ENCODE measurements at places on chromosomes 11 and 22. TPM values are rescaled to one million over a fixed set of nuclear protein-coding genes. Genes with fewer than 3 reads are reported as not detected.

- ATAC-seq = peak; percentile 28
These were observed 337.8 kb downstream of the MIAT start for GRCh38 chr22:26995235-26995634.

DNA sequence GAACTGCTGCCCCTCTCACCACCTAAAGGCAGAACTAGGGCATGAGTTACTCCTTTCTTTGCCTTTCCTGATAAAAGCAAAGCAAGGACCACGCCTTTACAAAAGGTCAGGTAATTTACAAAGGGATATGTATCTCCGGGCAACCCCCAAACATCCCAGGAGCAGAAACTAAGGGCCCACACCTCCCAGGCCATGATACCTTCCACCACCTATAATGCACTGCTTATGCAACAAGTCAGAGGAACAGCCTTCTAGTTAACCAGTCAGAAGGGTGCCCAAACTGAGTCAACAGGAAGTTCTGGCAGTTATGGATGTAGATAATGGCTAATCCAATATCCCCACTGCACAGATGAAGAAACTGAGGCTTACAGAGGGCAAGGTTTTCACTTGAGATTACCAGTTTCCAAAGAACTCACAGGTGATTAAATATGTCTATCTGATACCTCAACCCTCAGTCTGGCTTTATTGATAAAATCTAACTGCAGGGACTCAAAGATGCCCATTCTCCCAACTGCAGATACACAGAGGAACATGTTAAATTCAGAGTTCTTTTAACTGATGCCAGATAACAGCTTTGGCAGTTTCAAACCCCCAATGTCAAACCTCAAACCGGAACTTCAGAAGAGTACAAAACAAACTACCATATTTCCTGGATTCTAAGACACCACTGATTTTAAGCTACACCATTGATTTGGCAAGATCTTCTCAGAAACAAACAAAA is 16.8 kb upstream of the CASTOR1 start:
- ATAC-seq = no peak

GRCh38 chr22:33597274-33597985 is 322.8 kb downstream of the LARGE1 start:
- ATAC-seq = no peak

DNA sequence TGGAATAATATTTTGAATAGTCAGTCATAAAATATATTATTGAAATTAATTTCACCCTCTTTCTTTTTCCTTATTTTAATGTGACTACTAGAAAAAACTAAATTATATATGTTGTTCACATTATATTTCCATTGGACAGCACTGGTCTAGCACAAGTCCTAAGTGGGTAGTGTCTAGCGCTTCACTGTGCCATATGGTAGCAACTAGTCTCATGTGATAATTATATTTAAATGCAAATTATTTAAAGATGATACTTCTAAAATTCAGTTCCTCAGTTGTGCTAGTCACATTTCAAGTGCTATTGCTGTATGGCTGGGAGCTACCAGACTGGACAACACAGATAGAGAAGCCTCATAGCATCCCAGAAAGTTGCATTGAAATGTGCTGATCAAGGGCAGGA is 19.1 kb upstream of the LDLRAD3 start:
- ATAC-seq = no peak

GRCh38 chr22:45552580-45553350 is 50.1 kb downstream of the FBLN1 start:
- no peak for ATAC-seq

GRCh38 chr22:23071230-23072076 is 1.1 kb downstream of the GNAZ start:
- ATAC-seq = no peak

GRCh38 chr22:27105142-27106025 is 448.0 kb downstream of the MIAT start:
- ATAC-seq = peak; percentile 93

DNA sequence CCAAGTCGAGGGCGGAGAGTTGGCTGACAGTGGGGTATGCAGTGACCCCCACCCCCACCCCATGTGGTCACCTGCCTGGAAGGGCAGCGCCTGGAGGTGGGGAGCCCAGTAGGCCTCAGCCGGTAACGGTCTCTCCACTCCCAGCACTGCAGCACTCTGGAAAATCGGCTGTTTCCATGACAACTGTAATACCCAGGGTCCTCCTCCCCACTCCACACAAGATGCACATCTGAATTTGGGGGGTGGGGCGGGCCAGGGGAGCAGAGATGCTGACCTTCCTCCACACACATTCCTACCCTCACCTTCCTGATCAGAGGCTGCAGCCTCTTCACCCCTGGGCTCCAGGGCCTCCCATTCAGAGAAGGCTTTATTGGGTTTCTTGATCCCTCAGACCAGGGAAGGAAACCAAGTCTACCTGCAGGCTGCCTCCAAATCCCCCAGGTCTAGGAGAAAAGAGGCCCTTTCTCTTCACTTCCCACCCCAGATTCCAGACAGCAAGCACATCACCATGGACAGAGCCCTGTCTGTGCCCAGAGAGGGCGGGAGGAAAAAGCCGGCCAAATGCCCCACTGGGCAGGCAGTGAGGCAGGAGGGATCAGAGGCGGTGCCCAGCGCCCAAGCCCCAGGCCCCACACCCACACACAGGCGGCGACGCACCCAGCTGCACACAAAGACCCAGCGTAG is 46.5 kb downstream of the SLC22A12 start:
- ATAC-seq = no peak

GRCh38 chr11:70226183-70226582 is 23.1 kb downstream of the FADD start:
- no peak for ATAC-seq

GRCh38 chr22:49349181-49349835 is 478.4 kb downstream of the BRD1 start:
- no peak for ATAC-seq

DNA sequence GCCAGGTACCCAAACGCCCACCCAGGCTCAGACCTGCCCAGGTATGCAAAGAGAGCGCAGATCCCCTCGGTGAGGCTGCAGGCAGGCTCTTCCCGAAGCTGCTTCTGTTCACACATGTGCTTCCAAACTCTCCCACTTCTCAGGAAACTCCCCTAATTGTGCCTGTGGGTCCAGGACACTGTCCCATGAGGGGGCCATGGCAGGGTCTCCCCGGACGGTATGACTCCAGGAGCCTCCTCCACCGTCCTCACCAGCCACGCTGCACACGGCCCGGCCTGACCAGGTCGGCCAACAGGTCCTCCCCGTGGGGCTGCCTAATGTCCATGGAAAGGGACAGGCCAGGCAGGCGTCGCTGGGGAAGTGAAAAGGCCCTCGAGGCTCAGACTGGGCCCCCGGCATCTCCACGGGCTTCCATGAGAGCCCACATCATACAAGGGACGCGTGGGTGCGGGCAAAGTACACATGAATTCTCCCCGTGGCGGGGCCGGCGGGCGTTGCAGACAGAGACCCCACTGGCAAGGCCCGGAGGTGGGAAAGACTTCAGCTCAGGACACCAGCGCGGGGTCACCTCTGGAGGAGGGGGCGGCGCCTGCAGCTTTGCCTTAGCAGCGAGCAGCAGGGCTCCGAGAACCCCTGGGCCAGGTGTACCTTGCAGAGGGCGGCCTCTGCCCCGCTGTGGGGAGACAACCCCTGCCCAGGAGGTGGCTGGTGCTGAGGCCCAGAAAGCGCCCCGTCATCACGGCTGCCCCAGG is 526.1 kb downstream of the BRD1 start:
- ATAC-seq = no peak

Gene PTPN5
- total RNA-seq = 4.4 TPM

Gene FBLN1
- 389 TPM for total RNA-seq

Gene KDM4E
- total RNA-seq = not detected

Gene SMC1B
- total RNA-seq = not detected

Gene PKNOX2
- total RNA-seq = 1.7 TPM

Gene SLC25A18
- total RNA-seq = 0.93 TPM

Gene RAG2
- total RNA-seq = not detected

Gene RBMXL2
- not detected for total RNA-seq

Gene SOX6
- total RNA-seq = 1.2 TPM

Gene HBD
- not detected for total RNA-seq

Gene CHRM1
- total RNA-seq = not detected

Gene BAIAP2L2
- not detected for total RNA-seq
